ENCODE measurements at places on chromosomes 6 and 20.

DNA sequence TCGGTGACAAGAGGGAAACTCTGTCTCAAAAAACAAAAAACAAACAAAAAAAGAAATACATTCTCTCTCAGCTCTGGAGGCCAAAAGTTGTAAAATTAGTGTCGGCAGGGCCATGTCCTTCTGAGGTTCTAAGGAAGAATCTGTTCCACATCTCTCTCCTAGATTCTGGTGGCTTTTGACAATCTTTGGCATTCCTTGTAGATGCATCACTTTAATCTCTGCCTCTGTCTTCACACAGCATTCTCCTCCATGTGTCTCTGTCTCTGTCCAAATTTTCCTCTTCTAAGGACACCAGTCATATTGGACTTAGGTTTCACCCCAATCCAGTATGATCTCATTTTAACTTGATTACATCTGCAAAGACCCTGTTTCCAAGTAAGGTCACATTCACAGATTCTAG is 9.1 kb downstream of the PPP2R5D start:
- DNase-seq = no peak

DNA sequence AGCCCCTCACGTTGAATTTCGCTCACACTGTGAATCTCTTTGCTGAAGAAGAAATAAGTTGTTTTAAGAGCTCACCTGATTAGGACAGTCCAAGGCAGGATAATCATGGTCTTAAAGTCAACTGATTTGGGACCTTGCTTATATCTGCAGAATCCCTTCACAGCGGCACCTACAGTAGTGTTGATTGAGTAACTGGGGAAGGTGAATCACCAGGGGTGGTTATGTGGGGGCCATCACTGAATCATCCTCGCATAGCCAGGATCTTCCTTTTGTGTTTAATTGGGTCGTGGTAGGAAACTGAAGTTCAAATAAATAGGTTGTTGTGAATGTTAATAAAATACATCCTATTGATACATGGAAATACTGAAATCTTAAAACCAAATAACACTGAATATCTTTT is 20.2 kb upstream of the MICA start:
- DNase-seq = no peak

DNA sequence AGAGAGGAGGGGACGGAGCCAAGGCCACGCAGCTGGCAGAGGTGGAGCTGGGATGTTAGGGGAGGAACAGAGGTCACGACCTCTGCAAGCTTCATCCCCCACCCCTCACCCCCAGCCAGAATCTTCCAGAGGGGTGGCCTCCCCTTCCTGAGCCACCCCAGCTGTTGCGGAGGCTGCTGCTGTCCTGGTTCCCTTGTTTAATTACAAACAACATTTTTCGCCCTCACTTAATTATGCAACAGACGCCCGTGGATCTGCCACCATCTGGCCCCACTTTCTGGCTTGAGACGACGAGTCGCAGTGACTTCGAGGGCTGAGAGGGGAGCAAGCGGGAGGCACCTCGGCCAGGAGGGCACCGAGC is 153.7 kb upstream of the PTPN1 start:
- DNase-seq = no peak

- DNase-seq = no peak
Measured at GRCh38 chr20:17797579-17797978, 97.8 kb downstream of the BANF2 start.

DNA sequence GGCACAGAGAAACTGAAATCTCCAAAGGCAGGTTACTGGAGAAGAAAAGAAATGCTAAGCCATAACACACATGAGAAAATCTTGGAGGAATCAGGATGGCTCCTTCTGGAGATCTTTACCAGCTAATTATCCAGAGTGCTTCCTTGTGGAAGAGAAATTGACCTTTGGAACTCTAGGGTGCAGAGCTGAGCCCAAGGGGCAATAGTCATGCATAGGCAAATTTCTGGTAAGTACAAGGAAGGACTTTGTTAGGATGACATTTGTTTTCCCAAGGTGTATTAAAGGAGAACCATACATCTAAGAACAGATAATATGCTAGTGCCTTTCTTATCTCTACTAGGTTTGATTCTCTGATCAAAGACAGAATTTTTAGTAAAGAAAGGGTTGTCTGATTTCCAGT is 670.6 kb downstream of the DHX35 start:
- DNase-seq = no peak

DNA sequence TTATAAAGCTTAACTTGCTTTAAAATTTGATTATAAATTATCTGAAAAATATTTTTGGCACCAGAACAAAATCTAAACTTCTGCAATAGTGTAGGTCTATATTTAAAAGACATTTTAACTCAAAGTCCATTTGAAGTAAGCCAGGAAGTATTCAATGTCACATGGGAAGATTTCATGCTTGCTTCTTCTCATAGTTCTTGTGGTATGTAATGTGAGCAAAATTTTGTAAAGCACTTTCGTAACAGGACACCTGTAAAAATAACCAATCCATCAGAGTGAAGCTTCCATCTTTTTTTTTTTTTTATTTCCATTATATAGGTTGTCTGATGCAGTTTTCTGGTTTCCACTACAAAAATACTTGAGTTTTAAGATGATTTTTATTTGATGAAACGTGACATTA is 386.1 kb downstream of the LAMA2 start:
- DNase-seq = no peak

GRCh38 chr6:128238225-128238624 is 282.2 kb downstream of the PTPRK start:
- DNase-seq = no peak

GRCh38 chr6:76422511-76423213 is 350.2 kb upstream of the IMPG1 start:
- no peak for DNase-seq

DNA sequence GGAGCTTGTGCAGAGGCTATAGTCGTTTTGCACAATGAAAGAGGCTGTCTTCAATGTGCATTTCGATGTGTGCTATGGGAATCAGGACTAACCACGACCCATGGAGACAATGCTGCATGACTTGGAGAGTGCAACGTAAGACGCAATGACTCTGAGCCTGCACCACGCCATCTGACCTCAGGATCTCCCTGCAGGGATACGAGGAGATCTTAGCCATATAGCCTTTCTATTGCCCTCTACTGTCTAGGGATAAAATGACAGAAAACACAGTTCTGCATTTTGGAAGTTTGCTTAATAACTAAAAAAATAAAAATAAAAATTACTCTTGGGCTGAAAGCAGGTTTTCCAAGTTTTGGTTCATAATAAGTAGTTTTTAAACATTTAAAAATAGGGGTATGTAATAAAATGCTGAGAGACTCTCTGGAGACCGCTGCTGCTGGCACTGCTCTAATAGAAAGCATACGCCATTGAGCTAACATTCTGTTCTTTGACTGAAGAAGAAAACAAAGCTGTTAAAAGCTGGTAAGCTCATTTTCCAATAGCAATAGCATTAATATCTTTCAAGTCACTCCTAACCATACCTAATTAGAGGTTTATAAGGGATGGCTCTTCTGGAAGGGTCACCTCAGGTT is 87.2 kb downstream of the PDE7B start:
- DNase-seq = no peak

GRCh38 chr20:34292496-34292895 is 10.7 kb downstream of the AHCY start:
- DNase-seq = no peak

- no peak for DNase-seq
Measured at GRCh38 chr20:15253431-15253830, 916.0 kb upstream of the FLRT3 start.

Data from CD4-positive, alpha-beta T cell treated with Interleukin-6 at 100 ng/mL for 8 hours (primary cell).